ENCODE measurements at places on chromosomes 7 and 10.
A peak's percentile ranks its signal among the peaks of the same experiment; 100 is the strongest.

- DNase-seq = no peak
Observed at GRCh38 chr7:158060216-158060615, 527.4 kb downstream of the PTPRN2 start.

DNA sequence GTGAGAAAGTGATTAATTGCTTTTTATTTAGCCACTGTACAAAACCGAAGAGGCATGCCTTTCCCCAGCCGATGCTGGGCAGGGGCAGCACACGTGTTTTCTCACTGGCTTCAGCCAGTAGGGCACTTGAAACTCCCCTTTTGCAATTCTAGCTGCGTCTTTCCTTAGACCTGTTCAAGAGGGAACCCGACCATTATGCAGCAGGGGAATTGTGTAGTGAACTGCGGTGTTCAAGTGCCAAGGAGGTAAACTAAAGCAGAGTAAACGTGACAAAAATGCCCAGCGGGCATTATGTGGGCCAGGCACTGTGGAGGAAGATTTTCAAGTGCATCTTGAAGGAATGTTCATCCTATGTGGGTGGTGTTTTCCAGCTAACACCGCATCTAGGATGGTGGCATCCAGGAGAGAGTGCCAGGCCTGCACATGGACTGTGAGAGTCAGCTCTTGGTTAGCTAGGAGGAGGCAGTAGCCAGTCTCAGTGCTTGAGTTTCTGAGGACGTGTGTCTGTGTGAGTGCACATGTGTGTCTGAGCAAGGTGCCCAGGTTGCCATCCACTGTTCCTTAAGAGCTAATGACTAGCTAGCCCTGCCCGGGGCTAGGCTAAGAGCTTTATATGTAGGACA is 3.3 kb downstream of the WIPF3 start:
- no peak for DNase-seq

DNA sequence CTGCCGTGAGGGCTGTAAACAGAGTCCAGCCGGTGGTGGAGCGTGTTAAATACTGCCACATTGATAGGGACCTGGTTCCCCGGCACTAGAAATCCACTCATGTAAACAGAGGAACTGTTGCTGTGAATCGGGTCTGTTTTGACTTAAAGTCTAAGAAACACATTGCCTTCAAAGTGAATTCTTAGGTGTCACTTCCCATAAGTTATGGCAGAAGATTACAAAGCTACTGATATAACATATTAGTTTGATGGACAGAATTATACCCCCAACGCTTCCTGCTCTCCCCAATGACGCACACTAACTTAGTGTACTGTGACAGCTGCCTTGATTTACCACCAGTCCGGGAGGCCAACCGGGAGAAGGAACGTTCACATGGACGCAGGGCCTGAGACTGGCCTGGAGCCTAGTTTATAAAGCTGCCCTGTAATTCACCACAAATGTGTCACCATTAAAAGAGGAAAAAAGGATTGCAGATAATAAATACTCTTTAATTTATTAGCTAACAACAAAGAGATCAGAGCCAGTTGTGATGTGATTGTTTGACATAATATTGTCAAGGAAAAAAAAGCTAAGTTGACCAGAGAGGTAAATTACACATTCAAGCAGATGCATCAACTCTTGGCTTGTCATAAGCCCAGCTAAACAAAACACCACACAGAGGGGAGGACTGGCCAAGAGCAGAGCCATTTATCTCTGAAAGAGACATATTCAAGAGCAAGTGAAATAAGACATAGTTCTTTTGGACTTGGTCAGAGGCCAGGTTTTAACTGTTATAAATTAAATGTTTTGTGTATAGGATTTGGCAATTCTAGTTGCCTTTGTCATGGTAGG is 820.6 kb downstream of the LRMDA start:
- peak; percentile 98 for DNase-seq

- no peak for DNase-seq
Observed at GRCh38 chr7:27897441-27897847, 157.5 kb downstream of the TAX1BP1 start.

DNA sequence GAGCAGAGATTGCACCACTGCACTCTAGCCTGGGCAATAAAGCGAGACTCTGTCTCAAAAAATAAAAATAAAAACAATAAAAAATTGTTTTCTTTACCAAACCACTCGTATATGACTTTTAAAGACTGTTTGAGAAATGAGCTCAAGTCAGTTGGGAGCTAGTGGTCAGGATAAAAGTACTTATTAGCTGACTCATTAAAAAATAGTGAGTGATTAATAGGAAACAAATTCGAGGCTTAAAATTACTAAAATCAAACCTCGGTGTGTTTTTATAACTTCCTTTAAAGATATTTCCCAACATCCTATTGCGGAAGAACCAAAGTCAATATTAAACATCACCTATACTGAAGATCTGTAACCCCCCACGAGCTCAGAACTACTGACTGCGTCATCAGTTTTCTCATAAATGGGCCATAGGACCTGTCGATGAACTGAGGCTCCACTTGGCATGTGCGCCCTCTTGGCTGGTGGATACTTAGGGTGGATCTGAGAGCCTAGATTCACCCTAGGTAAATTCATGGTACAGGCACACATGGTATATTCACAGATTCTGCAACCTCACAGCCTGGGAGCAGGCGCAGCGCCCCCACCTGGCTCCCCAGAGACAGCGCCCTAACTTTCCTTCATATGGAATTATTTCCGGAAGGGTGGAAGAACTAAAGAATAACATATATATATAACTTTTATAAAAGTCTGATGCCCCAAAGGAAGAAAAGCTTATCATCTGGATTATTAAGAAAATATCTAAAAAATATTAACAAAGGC is 9.2 kb downstream of the MKI67 start:
- no peak for DNase-seq

GRCh38 chr10:75191821-75192568 is 18.6 kb upstream of the VDAC2 start:
- peak; percentile 88 for DNase-seq
